ENCODE measurements at places on chromosomes 3 and 15.

GRCh38 chr15:78205337-78205736, 29.0 kb downstream of the ACSBG1 start:
- no peak for DNase-seq

- DNase-seq, result no peak
Measured at GRCh38 chr3:197352382-197352781, 54.0 kb upstream of the DLG1 start.

DNA sequence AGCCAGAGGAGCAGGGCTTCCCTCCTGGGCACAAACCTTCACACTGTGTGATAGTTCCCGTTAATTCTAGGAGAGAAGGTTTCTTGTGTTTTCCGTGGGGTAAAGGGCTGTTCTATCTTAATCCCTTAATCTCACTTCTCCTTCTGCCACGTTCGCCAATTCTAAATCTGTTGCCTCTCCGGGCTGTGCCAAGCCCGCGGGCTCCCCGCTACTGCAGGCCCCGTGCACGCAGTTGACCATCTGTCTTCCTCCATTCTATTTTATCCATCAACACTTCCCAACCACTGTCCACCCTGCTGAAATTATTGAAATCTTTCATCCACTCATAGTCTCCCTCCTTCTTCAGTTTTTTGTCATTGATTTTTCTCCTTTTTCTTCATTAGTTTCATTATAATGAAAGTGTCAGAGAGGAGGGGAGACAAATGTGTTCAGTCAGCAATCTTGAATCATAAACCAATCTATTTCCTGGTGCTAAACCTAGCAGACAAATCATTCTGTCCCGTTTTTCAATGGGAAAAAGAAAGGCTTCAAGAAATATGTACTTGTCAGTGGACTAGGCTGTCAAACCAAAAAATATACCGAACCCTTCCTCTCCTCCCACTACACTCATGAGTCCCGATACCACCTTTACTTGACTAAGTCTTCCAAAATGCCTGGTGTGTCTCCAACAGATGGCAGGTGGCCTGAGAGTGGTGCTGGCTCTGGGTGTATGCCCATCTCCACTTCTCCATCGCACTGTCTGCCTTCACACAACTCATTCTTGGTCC, 39.6 kb downstream of the SLCO2A1 start:
- DNase-seq, result no peak

DNA sequence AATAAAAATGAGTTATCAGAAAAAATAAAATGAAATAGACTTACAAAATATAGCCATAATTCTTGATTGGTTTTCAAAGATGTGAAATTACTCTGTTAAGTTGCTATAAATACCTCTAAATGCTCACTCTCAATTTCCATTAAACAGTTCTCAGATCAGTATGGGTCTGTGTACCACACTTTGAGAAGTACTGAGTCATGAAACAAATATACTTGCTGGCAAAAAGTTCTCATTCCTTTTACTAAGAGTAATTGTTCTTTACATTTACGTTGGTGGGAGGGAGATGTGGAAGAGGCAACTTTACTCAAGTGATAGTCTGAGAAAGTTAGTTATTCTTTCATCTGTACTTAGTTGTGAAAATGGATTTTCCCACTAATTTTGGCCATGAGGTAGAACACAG, 96.3 kb downstream of the ZNF385D start:
- no peak for DNase-seq

DNA sequence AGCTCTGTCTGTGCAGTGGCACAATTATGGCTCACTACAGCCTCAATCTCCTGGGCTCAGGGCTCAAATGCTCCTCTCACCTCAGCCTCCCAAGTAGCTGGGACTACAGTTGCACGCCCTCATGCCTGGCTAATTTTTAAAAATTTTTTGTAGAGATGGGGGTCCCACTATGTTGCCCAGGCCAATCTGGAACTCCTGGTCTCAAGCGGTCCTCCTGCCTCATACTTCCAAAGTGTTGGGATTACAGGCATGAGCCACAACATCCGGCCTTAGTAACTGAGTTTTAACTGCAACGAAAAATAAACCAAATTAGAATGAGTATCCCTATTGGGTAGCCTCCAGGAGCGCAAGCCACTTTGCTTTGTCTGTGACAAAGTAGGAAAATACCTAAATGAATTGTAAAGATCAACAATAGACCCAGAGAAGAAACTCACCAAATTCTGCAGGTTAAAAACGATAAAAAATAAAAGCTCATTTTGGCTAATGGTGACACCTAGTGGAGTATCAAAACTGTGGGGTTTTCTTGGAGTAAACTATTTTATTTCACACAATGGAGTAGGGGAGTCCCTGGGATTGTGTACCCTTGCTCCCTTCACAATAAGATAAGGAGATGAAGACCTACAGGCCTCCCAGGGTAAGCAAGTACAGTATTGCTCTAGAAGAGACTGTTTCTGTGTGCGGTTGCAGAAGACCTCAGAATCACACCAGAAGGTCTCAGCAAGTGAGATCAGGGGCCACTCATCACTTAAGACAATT, 21.0 kb upstream of the CA12 start:
- DNase-seq, result no peak

GRCh38 chr3:1855841-1856240, 242.8 kb upstream of the CNTN4 start:
- DNase-seq, result no peak

GRCh38 chr3:168958466-168958865, 705.0 kb downstream of the MECOM start:
- no peak for DNase-seq

DNA sequence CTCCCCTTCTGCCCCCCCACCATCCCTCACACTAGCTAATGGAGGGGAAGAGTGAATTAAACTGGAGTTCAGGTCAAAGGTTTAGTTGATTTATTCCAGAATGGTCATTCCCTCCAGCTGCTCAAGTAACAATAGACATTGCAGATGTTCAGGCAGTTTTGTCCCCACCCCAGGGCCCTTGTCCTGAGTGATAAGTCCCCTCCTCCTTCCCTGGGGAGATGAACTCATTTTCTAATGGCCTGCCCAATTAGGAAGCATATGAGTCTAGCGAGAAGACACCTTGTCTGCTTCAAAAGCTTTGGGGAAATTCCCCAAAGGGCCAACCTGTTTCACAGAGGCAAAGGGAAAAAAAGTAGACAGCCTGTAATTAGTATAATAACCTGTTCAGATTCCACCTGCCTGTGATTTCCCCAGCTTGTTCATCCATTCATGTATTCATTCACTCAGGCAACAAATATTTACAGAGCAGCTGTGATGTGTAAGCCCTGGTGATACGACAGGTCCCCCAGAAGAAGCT, 165.3 kb downstream of the SHQ1 start:
- DNase-seq, result no peak

- no peak for DNase-seq
Measured at GRCh38 chr15:70262591-70263274, 165.0 kb upstream of the TLE3 start.

DNA sequence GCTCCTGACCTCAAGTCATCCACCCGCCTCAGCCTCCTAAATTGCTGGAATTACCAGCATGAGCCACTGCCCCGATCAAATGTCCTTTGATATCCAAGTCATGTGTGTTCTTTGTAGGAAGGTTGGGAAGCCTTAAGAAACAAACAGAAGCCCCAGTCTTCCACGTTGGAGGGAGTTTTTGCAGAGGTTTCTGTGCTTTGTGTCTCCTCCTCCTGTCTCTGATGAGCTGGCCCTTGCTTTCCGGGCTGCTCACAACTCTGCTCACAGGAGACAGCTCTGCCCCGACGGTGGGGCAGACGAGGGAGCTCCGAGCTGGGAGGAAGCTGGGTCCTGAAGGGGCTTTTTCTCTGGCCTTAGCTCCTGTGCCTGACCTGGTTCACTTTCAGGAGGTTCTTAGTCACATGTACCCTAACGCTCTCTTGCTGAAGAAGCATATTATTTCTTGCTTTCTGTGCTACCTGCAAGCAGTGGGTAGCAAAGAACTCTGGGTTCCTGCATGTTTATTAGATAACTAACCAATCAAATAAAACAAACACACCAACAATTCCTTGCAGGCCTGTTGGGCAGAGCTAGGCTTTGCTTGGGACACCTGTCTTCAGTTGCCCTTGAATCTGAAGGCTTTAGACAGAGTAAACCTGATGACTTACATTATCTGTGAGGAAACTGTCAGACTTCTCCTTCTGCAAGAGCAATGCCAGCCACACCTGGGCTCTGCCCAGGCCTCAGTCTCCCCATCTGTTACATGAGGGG, 52.6 kb upstream of the SMAD6 start:
- no peak for DNase-seq

GRCh38 chr3:10928961-10929471, 63.5 kb upstream of the SLC6A1 start:
- DNase-seq, result no peak

DNA sequence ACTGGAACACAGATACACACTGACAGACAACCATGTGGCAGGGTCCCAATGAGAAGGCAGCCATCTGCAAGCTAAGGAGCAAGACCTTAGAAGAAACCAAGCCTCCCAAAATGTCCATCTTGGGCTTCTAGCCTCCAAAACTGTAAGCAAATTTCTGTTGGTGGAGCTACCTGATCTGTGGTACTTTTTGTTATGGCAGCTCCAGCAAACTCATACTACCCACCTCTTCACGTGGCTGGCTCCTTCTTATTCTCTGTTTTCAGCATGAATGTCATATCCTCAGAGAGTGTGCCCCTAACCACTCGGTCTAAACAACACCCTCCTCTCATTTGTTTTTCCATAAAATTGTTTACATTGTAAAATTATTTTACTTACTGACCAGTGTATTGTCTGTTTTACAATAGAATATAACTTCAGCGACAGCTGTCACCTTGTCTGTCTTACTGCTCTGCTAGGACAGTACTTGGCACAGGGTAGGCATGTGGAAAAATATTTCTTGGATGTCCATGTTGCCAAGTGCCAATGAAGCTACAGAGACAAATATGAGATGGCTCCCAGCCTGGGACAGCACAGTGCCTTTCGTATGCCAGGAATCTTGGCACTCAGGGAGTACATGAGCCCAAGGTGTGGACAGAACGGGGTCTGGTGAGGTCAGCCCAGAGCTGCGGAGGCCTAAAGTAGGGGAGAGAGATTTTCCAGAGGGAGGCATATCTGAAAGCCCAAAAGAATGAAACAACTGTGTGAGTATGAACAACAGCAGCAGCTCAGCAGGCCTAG, 17.4 kb upstream of the SLC25A36 start:
- DNase-seq, result peak; percentile 71

DNA sequence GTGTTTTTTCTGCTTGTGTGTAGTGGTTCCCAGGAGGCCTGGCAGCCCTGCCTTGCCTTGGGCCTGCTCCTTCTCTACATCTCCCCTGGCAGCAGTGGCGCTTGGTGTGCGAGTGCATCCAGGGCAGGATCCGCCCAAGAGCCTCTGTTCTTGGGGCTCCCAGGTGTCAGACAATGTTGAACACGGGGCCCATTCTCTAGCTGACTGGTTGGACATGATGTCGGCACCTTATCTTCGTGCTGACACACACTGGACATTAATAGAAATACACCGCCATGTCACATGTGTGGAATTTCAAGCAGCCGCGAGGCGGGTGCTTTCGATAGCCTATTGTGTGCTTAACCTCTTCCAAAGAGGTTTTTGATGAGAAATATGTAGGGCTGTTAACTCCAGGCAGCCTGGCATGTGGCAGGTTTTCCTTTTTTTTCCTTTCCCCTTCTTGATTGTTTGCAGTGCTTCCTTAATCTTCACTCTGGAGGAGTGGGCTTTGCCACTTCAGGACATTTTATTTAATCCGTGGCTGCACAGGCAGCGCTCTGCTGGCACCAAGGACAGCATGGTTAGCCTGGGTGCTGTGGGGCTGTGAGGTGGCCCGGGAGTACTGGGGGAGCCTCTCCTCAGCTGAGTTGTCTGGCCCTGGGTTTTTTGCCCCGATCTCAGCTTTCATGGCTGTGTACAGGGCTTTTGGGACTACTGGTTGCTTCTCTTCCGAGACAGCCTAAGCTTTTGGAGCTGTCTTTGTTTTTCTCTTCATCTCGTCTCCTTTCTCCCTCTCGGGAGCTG, 42.5 kb downstream of the CHCHD6 start:
- DNase-seq, result no peak

- DNase-seq, result no peak
Measured at GRCh38 chr3:192092388-192093005, 631.5 kb downstream of the PYDC2 start.

DNA sequence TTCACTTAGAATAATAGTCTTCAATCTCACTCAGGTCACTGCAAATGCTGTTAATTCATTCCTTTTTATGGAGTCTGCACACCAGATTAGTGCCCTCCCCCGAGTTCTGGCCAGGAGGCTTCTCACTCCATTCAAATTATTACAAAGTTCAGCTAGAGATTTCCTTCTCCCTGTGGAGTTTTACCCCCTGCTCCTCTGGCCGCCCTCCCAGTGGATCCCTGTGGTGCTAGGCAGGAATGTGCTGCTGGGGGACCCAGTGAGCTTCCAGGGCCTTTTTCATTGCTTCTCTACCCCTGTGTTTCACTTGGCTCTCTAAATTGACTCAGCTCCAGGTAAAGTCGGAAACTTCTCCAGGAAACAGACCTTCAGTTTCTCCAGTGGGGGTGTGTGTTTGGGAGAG, 42.7 kb upstream of the CD200R1L start:
- no peak for DNase-seq

- DNase-seq, result peak; percentile 22
Measured at GRCh38 chr3:187610981-187611511, 59.1 kb downstream of the SST start.

DNA sequence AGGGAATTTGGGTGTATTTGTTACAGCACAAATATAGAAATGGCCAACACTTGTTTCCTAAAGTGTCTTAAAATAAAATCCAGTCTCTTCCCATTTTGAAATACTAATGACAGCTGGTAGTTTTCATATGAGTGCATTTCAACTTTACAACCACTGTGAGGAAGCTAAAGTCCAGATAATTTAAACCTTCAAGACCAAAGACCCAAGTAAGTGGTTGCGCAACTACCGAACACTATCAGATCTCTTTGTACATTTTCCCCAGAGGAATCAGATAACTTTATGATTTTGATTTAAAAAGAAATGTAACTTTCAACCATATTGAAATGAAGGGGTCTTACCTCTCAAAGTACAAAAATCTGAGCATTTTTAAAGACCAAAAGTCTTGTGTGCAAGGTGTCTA, 14.3 kb downstream of the BCL2L10 start:
- DNase-seq, result no peak

DNA sequence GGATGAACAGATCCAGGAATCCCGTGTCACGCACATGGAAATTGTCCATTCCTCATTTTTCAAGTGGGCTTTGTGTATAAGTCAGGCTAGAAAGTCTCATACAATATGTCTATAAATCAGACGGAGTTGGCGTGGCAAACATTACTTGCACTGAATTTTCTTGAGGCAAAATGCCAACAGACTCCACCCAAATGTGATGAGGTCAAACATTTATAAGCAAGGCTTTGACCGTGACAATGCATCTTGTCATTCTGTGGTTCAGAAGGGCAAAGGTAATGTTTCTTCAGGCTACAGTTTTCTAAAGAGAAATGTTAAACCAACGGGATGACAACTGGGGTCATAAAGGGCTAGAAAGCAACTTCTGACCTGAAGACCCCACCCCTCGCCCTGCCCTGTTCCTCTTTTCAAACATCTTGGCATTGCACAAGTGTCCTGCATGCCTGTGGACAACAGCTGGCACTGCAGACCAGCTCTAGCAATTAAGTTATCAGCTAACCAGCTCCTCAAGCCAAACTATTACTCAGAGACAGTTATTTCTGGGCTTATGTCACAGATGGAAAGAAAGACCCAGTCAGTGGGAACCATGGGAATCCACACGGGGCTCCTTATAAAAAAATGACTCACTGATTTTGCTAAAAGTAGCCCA, 36.5 kb upstream of the SPTBN5 start:
- no peak for DNase-seq

Data from breast epithelium (tissue), 4 donors.